T-cell (primary cell): ENCODE measurements at places on chromosomes 1 and 21.

DNA sequence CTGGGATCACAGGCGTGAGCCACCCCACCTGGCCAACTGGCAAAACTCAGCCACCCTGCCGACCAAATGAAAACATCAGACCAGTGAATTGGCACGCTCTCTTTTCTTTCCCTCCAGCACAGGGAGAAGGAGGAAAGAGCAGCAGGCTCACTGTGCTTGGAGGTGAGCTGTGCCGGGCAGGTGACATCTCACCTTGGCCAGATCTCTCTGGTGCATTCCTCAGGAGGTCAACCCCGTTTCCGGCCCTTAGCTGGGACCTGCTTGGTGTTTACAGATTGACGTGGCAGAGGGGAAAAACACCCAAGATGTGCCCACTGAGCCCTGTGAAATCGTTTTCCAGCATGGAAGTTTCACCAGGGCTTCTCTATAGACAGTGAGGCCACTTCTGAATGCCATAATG lies 45.1 kb downstream of the TMEM51 start:
- DNase-seq: no peak

- DNase-seq: no peak
These were observed 63.8 kb upstream of the PRDX6 start for GRCh38 chr1:173413271-173413707.

DNA sequence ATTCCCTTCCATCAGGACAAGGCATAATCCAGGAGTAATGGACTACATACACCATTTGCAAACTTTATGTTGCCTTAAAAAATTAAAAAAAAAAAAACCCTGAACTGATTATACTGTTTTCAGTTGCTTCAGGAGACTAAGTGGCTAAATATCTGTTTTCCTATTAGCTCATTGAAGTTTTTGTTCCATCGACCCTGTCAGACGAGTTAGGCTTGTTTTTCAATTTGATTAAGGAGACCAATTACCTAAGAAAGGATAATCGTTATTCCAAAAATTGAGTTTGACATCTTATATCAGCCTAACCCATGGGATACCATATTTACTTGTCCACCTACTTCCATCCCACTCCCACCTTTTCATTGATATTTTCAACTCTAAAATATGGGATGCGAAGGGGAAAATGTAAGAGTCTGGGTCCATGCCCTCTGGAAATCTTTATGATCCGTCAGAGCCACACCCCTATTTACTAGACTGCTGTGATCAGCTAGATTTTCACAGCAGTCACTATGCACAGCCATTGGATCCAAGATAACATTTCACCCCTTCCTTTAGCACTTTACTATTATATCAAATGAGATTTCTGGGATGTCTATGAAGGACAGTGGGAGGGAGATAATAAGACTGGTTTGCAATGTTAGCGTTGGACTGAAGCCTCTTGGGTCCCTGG lies 41.0 kb downstream of the IL12RB2 start:
- DNase-seq: no peak

DNA sequence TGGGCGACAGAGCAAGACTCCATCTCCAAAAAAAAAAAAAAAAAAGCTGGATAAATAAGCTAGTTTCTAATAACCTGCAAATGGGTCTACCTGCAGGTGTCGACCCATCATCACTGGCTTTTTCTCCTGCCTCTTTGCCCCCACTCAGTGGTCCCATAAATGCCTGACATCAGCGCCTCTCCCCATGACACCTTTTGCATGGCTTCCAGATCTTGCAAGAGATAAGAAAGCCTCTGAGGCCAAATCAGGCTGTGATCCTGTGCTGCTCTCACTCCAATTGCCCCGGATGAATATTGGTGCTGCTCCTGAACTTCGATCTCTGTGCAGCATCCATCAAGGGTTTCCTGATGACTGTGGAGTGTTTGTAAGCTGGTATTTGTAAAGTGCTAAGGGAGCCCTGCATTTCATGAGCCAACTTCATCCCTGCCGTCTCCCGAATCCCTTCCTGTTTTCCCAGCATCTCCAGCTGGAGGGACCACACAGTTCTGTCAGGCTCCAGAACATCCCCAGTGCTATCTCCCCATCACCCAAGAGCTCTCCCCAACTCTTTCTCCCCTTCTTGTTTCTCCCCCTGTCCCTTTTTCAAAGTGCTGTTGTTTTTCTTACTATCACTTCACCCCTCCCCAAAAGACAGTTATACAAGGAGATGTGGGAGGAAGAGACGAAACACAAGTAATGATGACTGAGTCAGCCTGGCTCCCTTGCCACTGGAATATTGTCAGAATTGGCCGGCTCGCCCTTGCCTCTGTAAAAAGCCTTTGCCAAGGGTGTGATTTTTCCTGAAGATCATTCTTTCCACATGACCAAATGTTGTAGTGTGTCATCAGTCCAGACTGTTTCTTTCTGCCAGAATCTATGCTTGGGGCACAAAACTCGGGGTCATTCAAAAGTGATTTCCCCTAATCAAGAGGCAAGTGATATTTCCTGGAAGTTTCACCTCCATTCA lies 2.8 kb upstream of the EFHD2 start:
- DNase-seq: no peak

DNA sequence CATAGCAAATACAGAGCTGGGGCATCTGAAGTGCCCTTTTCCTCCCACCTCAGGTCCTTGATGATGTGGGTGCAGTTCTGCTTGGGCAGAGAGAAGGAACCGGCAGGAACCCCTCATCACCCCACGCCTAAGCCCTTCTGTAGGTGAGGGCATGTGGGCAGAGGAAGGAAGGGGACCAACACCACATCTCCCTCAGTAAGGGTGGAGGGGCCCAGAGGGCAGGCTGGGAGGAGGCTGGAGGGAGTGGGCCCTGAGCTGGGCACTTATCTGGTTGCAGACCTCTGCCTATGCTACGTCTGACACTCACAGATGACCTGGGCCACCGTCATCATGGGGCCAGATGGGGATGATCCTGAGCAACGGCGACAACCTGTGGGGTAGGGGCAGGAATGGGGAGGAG lies 11.0 kb downstream of the ZNF687 start:
- no peak for DNase-seq

DNA sequence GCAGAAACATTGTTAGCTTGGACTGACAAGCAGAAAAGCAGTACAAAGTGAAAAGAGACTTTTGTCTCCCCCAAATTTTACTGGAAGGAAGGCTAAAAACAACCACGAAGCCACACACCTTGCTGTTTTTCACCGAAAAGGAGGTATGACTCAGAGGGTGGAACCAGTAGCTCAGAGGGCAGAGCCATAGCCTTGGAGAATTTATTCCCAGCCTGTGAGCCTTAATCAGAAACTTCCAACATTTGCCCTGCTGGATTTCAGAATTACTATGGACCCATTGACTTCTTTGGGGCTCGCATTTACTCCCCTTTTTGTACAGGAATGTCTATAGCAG lies 32.0 kb downstream of the RPS6KC1 start:
- no peak for DNase-seq

DNA sequence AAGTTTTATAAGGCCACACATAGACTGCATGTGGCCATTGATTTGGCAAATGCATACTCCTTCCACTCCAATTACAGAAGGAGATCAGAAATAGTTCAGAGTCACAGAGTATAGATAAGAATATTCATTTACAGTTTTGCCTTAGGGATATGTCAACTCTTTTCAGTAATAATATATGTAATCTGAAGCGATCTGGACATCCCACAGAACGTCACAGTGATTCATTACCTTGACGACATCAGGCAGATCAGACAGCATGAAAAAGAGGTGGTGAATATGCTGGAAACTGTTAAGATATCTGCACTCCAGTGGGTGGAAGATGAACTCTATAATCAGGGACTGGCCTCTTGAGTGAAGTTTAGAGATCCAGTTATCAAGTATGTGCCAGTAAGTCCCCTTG lies 240.4 kb downstream of the DPYD start:
- no peak for DNase-seq

DNA sequence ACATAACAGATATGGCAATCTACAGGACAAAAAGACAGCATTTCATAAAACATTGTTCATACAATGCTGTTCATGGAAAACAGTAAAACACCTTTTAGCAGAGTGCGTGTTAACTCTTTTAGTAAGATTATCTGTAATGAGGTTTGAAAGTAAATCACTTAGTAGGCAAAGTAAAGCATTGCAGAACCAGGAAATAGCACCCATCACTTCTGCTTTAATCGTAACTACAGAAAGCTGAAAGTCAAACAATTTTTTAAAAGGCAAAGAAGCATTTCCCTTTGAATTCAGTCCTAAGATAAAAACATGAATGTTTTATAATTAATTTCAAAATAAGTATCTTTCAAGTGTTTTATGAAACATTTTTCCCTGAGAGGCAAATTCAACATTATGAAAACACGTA lies 63.3 kb upstream of the RNF11 start:
- no peak for DNase-seq

- DNase-seq: no peak
These were observed 172.6 kb downstream of the CHRM3 start for GRCh38 chr1:239558991-239559390.

DNA sequence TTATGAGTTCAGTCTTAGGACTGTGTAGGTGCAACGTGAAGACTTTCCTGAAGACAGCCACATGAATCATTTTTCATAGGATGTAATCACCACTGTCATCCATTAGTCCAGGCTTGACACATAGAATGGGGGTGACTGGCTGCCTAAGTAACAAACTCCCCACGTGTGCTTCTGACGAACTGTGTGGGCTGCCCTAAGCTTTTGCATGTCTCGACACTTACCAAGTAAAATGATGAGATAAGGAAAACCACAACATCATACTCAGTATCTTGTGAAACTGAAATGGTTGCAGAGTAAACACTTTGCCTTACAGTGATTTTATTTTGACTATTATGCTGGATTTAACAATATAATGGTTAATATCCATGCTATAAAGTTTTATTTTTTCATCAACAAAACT lies 19.5 kb downstream of the ERG start:
- DNase-seq: no peak

- no peak for DNase-seq
These were observed 86.2 kb upstream of the HP1BP3 start for GRCh38 chr1:20873311-20873710.

DNA sequence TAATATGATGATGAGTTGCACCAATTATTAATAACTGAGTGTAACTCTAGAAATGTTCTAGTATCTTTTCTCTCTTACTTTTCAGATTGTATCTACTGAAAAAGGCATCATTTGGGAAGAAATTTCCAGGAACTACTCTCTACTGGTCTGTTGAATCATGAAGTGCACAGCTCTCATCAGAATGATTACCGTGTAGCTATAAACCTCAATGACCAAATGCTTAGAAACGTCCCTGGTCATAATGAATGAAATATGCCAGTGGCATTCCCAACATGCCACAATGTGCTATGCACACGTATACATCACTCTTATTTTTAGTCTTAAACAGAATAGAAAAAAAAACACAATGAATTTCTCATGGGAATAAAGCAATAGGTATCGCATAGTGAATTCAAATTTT lies 534.3 kb upstream of the OLFM3 start:
- no peak for DNase-seq

- no peak for DNase-seq
These were observed 29.4 kb upstream of the PIGC start for GRCh38 chr1:172473302-172473701.

- no peak for DNase-seq
These were observed 230.1 kb downstream of the SRGAP2C start for GRCh38 chr1:121414905-121415304.

GRCh38 chr1:36510418-36510817 lies 27.7 kb upstream of the CSF3R start:
- no peak for DNase-seq
